ENCODE measurements at places on chromosomes 2 and 18. TPM values are rescaled to one million over a fixed set of nuclear protein-coding genes. Genes with fewer than 3 reads are reported as not detected.

- DNase-seq, result no peak
These were observed 53.6 kb upstream of the DDX18 start for GRCh38 chr2:117760916-117761315.

DNA sequence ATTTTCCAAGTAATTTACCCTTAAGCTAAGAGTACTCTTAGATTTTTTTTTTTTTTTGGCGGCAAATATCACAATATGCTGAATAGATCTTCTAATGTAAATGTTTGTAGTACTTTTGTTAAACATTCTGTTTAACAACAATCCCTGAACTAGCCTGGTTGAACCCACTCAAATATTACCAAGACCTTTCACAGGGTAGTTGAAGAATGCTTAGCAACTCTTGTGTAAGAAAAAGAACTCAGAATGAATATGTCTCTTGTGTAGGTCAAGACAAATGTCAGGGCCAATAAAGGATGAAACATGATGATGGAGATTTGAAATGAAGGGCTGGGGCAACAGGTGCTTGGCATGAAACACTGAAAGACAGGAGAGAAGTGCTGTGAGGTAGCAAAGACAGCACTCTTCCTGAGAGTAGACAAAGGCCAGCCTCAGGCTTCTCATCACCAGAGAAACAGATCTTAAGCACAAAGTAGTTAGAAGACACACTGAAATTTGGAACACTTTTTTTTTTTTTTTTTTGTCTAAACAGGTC is 597.3 kb downstream of the ERBB4 start:
- DNase-seq, result no peak

DNA sequence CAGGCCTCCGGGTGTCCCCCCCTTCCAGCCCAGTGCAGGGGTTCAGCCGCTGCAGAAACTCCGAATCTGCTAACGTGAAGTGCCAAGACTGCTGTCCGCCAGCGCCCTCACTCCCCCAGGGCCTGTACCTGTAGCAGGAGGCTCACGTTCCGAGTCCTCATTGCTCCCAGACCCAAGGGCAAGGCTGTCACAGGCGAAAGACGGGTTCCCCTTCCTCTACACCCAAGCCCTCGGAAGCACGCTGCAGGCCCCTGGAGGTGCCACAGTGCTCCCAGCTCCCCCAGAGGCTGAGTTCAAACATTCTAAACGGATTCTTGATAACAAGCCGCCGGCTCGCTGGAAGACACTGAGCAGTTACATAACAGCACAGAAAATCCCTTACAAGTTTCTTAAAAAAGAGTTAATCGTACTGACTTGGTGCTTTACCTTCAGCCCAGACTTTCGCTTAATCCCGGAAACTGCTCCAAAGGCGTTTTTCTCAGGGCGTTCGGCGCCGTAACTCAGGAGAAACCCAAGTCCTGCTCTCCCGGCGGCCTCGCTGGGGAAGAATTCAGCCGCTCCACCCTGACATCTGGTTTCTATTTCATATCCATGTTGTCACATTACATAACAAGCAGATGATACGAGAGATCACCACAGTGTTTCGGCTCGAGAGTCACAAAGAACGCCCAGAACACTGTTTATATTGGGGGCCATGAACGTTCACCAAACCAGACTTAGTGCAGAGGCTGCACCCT is 92.0 kb downstream of the HDAC4 start:
- no peak for DNase-seq

DNA sequence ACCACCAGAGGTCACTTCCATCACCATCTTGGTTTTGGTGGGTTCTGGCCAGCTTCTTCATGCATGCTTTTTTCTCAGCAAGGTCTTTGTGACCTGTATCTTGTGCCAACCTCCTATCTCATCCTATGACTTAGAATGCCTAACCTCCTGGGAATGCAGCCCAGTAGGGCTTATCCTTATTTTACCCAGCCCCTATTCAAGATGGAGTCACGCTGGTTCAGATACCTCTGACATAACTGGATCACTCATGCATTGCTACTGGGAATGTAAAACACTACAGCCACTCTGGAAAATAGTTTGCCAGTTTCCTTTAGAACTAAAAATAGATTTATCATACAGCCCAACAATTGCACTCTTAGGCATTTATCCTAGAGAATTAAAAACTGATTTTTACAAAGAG is 219.2 kb downstream of the IRS1 start:
- DNase-seq, result no peak

DNA sequence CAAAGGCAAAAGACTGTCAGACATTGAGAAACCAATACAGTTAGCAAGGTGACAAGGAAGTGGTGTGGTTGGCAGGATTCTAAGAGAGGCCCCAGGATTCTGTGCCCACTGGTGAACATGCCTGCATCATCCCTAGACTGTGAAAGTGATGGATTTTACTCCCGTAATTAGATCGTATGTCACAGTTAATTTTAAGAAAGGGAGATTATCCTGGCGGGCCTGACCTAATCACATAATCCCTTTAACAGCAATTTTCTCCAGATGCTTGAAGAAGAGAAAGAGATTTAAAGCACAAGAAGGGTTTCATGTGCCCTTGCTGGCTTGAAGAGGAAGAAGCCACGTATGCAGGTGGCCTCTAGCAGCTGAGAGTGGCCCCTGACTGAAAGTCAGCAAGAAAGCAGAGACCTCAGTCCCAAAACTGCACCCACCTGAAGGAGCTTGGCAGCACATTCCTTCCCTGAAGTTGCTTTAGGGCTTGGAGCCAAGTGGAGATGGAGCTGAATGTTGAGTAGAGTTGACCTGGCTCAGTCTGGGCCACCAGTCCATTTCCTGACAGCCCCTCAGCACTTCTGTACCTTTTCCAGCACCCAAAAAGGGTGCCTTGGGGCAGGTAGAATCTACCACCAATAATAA is 49.1 kb downstream of the GTF3C3 start:
- no peak for DNase-seq

DNA sequence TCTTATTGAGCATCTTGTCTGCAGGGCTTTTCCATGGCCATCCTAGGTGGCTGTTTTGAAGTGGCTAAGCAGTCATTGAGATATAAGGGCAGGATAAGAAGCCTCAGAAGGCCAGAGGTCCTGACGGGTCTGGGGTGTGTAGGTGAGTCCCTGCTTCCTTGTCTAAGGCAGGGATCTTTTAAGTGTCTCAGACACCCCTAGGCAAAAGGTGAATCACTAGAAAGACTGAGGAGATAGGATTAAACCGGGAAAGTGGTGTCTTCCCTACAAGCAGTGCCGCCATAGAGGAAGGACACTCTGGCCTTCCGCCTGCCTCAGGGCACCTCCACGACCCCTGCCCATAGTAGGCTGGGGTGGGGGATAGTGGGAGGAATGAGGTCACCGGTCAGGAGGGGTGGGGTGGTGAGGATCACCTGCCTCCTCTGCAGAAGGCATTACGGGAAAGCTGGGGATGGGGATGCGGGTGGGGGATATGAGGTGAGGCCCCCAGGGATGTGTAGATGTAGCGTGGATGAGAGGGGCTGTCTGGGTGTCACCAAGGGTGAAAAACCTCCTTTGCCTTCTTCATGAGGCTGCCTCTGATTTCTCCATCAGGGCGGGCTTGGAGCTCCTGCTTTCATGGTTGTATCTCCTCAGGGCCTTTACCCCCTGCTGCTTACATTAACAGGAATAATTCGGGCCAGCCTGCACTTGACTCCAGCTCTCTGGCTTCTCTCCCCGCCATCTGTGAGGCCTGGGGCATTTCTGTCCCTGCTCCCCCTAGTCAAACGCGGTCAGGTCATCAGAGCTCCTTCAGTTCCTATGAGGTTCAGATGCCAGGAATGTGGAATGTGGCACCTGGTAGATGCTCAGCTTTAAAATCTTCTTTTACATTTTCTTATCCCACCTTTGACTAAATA is 244.0 kb downstream of the DYSF start:
- DNase-seq, result no peak

DNA sequence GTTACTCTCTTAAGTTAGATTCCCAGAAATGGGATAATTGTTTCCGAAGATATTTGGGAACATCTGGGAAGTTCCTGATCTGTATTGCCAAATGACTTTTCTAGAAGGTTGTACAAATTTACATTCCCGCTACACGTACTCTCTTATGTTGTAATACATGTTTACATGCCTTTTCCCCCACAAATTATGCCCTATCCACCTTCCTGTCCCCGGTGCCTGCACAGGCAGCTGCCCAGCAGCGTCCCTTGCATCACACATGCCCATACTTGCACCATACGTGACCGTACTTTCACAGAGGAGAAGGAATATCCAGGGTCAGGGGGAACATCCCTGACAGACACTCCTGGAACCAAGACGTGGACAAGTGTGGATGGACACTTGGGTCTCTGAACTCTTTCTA is 24.2 kb upstream of the KLF11 start:
- DNase-seq, result no peak

GRCh38 chr18:12287684-12288402 is 20.2 kb upstream of the TUBB6 start:
- peak; percentile 70 for DNase-seq

GRCh38 chr2:61173116-61173515 is 11.1 kb downstream of the C2orf74 start:
- no peak for DNase-seq

GRCh38 chr2:36967236-36967876 is 1.0 kb upstream of the STRN start:
- peak; percentile 62 for DNase-seq

HOXD8 gene
- polyA plus RNA-seq, result 1.9 TPM

RAPGEF4 gene
- 7.2 TPM for polyA plus RNA-seq

KLHL30 gene
- 0.39 TPM for polyA plus RNA-seq

KCNF1 gene
- polyA plus RNA-seq, result 0.25 TPM

TCF7L1 gene
- polyA plus RNA-seq, result 4.6 TPM
